Mammary microvascular endothelial cell (primary cell): ENCODE measurements at places on chromosomes 11 and 22. TPM values are rescaled to one million over a fixed set of nuclear protein-coding genes. Genes with fewer than 3 reads are reported as not detected.

NCAM1 gene
- total RNA-seq, result 2.1 and 3.5 TPM in 2 replicates

SLC5A1 gene
- not detected in 2 replicates for total RNA-seq

CRYBA4 gene
- total RNA-seq, result not detected in 2 replicates

CLDN5 gene
- total RNA-seq, result 889 and 919 TPM in 2 replicates

ACTN3 gene
- total RNA-seq, result not detected in 2 replicates
